T-helper 2 cell (primary cell): ENCODE measurements at places on chromosomes 7 and 10.
A peak's percentile ranks its signal among the peaks of the same experiment; 100 is the strongest.

GRCh38 chr10:88388324-88388723 is 194.8 kb downstream of the RNLS start:
- no peak for DNase-seq

DNA sequence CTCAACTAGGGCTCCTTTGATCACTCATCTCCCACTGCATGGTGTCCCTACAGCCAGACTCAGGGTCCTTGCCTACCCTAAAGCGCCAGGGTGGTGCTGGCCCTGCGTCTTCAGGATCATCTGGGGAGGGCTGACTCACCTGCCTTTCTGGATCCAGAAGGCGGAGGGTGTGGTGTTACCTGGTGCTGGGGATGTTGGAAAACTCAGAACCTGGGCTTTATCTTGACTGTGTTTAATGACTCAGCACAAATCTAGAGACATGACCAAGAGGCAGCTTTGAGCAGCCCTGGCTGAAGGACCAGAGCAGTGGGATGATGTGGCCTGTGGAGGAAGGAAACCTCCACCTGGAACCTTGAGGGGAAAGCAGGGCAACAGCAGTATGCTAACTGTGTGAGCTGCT is 96.5 kb downstream of the GRK5 start:
- no peak for DNase-seq

DNA sequence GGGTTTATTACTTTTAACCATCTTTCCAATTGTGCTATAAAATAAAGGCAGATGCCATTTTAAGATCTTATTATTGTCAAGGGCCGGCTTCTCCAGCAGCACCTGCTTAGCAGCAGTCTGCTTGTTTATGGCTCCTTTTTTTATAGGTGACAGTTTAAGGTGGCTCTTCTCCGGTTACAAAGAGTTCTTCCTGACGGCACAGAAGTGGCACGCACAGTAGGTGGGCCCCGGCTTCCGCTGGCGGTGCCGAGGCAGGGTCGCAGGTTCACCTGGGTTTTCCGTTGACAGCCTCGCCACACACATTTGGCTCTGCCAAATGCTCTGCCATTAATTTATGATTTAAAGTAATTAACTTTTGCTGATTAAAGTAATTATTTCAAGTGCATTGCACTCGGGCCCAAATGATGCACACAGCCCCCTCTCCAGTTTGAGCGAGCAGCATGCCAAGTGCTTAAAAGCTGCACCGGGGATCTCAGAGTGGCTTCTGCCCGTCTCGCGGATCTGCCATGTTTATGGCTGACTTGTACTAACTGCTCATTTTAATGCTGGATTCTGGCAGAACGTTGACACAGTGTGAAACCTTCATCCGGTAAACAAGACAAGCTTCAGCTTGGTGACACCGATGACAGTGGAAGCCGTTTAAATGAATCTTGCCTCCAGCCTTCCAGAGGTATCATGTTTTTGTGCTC is 355.1 kb upstream of the MKI67 start:
- DNase-seq = no peak

GRCh38 chr10:14186245-14186644 is 144.5 kb downstream of the FRMD4A start:
- DNase-seq = no peak

DNA sequence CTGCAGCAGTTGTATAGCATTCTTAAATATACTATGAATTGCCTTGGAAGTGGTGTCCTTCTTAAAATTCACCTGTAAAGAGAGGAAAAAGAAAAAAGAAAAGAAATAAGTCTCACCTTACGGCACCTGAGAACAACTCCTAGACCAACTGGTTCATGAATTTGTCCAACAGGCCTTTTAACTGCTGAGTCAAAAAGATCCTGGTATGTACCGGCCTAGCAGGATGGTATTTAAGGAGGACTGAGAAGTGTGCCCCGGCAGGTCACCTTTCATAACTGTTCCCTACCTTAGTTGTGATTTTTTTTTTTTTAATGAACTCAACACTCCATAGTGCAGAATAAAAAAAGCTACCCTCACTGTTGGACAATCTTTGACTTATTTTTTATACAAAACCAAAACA is 25.8 kb downstream of the STN1 start:
- no peak for DNase-seq

GRCh38 chr7:32890010-32890792 is 1.4 kb downstream of the KBTBD2 start:
- peak; percentile 35 for DNase-seq

GRCh38 chr7:152565731-152566130 is 110.2 kb downstream of the XRCC2 start:
- DNase-seq = no peak

DNA sequence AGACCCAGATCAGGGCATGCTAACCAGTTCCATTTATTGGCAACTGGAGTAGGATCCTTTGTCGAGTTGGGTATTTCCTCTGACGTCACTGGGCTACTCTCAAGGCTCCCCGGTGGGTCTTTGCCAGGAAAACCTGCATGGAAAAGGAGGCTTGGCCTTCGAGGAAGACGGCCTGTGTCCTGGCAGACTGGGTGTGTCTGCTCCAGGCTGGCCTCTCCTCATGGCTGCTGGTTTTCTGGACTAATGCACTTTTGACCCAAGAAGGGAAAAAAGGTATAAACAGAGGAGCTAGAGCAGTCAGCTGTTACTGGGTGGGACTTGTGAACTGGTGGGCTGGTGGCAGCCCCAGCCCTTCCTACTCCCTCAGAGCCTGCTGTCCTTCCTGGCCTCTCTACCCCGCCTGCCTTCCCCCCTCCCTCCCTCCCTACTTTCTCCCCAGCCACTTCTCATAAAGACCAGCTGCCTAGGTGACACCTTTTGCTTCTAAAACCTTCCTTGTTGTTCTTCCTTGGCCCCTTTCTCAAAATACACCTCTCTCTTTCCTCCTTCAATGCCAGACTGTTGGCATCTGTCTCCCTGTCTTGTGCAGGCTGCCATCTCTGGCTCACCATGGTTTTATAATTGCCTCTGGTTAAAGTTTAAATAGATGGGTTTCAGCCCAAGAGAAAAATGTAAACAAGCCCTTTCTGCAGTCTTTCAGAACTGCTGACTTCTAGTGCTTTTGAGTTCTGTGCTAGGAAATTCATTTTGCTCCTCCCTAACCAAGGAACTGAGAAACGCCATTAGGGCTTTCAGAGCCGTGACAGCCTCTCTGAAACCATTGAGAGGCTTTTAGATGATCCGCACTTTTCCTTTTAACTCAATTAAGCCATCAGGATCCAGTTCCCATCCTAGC is 101.8 kb upstream of the MKLN1 start:
- DNase-seq = no peak
